ENCODE measurements at places on chromosomes 12 and 14.

DNA sequence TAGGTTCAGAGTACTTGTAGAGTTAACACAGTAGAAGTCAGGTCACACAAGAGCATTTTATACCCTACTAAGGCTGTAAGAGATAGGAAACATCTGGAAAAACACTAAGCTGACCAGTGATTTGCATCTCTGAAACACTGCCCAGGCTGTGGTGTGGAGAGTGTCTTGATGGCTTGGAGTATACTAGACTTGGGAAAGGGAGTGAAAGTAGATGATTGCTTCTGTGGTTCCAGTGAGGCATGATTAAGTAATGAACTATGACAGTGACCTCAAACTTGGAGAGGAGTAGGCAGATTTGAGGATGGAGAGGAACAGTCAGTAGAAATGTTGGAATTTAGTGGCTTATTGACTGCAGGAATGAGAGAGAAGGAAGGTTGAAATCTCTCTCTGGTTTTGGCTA is 201.2 kb downstream of the FLRT2 start:
- no peak for DNase-seq

DNA sequence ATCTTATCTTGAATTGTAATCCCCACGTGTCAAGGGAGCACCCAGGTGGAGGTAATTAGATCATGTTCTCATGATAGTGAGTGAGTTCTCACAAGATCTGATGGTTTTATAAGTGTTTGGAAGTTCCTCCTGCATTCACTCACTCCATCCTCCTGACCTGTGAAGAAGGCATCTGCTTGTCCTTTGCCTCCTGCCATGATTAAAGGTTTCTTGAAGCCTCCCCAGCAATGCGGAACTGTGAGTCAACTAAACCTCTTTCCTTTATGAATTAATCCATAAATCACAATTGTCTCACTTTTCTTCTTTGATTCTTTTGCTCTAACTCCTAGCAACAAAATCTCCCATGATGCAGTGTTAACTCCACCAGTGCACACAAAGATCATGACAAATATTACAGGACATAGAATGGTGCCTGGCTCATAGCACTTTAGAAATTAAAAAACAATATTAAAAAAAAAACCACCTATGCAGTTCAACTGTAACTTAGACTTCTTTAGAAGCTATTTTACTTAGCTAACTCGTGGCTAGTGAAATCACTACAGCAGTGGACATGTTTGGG is 37.6 kb upstream of the MGAT4C start:
- no peak for DNase-seq

DNA sequence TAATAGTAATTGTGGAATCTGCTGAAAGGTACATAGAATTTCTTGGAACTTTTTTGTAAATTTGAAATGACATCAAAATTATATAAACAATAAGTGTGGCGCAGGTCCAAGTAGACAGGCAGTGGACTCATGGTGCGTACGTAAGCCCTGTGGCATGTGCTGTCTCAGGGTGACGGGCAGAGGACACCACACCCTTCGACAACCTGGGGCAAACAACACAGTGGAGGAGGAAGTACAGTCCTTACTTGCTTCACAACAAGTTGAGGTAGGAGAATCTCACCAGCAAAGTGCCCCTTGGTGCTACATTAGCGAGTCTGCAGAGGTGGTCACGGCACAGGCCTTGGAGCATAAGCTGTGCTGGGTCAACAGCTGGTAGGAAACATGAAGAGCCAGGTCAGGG is 180.9 kb downstream of the AEBP2 start:
- DNase-seq, result no peak

DNA sequence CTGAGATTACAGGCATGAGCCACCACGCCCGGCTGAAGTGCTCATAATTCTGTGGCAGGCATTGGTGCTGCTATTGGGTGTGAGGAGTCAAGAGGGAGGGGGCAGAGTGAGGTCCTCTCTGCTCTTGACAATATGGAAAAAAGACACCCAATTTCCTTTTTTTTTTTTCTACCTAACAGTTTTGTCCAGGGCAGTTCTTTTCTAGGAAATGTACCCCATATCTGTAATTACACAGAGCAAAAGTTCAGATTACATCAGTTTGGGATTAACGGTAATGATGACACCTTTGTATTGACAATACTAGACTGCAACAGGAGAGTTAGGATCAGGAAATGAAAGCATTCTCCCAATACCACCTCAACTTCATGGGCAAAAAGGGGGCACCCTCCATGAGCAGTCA is 36.3 kb downstream of the IGF1 start:
- no peak for DNase-seq

GRCh38 chr14:95228240-95228639 is 70.9 kb upstream of the DICER1 start:
- DNase-seq, result no peak

DNA sequence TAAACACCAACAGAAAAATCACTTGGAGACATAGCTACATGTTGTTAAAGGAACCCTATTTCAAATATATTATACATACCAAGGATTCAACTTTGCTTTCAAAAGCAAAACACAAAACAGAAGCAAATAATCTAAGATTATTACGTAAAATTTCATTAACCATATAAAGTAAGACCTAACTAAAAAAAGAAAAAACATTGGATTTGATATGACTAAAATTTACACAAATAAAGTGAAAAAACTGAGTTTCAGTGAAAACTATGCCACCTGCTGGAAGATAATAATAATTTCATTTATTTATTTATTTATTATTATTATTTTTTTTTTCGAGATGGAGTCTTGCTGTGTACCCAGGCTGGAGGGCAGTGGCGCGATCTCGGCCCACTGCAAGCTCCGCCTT is 45.2 kb downstream of the WDHD1 start:
- DNase-seq, result no peak

DNA sequence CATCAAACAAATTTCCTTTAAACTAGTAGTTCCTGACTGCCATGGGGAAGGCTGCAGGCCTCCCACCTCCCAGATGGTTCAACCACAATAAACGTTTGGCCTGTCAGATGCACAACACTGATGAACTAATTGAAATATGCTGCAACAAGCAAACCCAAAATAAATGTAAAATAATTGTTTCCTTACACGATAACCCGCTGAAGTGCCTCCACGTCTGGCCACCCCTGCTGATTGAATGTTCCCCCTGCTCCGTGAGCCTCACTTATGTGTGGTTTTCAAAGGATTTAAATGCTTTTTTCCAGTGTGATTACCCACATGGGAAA is 8.4 kb downstream of the PITPNM2 start:
- DNase-seq, result no peak

DNA sequence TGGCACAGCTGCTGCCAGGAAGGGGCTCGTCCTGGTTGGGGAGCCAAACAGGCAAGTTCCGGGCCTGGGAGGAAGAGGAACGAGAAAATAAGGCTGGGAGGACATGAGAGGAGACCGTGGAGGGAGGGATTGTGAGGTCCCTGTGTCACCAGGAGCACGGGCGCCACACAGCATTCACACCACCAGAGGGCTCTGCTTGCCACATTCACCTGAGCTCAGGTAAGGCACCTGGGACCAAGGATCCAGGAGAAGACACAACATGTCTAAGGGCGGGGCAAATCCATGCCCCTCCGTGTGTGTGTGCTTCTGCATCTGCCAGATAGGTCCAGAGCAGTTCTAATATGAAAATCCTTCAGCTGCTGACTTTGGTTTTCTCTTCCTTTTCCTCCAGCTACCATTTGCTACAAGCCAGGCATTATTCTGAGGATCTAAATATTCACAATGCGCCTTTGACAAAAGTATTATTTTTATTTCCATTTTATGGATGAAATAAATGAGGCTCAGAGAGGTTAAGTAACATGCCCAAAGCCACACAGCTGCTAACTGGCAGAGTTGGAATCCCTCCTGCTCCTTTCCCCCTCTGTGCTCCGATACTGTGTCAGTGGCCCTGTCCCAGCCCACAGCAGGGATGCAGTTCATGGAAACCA is 14.6 kb downstream of the RAPGEF3 start:
- DNase-seq, result peak; percentile 11

GRCh38 chr14:38127356-38127755 is 80.3 kb upstream of the SSTR1 start:
- DNase-seq, result no peak

- DNase-seq, result no peak
Measured at GRCh38 chr12:18242380-18243089, 18.8 kb upstream of the PIK3C2G start.

DNA sequence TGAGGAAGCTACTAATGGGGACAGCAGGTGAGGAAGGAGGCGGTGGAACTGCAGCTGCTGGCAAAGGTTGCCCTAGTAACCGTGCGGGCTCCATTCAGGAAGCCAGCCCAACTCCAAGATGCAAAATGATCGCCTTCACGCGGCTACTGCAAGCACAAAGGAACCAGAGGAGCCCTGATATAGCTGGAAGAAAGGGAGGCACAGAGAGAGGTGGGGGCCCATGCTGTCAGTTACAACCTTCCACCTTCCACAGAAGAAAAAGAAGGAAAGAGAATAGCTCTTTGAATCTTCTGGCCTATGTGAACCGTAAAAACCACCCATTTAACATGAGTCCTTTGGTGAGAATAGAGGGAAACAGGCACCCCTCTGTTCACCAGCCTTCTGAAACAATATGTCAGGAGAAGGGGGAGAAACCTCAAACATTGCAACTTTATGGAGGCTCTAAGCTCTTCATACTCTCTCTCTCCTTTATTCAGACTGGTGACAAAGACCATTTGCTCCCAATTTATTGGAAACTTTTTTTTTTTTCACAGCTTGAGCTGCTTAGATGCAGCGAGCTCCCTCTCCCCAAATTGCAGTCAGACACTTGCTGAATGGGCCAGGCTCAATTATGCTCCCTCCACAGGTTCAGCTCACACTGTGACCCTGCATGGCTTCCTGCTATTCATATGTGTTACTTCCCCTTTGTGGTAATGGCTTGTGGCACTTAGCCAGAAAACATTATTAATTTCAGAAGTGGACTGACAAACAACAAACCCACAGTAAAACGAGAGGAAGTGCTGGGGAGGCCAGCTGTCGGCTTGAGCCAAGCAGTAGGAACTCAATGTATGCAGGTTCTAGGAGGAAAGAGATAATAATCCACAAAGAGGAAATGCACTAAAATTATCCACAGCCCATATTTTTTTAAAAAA is 6.2 kb downstream of the DUSP6 start:
- peak; percentile 70 for DNase-seq

- no peak for DNase-seq
Measured at GRCh38 chr14:32197919-32198318, 3.9 kb upstream of the RNU6-7 start.

GRCh38 chr12:108052260-108052659 is 76.8 kb upstream of the WSCD2 start:
- no peak for DNase-seq

GRCh38 chr12:109621901-109622364 is 48.3 kb downstream of the MVK start:
- no peak for DNase-seq

- no peak for DNase-seq
Measured at GRCh38 chr14:68230202-68230949, 410.8 kb downstream of the RAD51B start.

- DNase-seq, result peak; percentile 39
Measured at GRCh38 chr14:56659964-56660551, 80.5 kb downstream of the TMEM260 start.

- no peak for DNase-seq
Measured at GRCh38 chr12:7868391-7868790, 4.3 kb downstream of the SLC2A14 start.

DNA sequence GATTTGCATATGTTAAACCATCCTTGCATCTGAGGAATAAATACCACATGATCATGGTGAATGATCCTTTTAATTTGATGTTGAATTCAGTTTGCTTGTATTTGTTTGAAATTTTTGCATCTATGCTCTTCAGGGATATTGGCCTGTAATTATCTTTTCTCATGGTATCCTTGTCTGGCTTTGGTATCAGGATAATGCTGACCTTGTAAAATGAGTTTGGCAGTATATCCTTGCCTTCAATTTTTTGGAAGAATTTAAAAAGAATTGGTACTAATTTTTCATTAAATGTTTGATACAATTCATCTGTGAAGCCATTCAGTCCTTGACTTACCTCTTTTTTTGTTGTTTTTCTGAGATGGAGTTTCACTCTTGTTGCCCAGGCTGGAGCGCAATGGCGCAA is 85.2 kb downstream of the E2F7 start:
- no peak for DNase-seq

DNA sequence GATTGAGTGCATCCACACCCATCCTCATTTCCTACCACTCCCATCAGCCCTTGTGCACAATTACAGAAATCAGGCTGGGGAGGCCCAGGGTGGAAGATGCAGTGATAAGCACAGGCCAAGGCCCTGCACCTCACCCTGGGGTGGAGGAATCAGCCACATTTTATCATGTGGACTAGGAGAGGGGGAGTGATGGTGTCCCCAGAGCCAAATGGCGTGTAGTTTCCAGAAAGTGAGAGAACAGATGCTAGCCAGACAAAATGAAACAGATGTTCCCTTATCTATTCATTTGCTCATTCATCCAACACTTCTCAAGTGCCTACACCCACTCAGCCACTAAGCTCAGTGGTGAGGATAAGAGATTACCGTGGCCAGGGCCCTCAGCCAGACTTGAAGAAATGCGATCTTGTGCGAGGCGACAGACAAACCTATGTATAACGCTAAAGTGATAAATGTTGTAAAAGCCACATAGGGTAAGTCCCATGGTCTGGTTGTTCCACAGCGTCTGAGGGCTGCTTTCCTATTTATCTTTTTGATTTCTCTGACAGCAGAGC is 93.6 kb downstream of the STAB2 start:
- peak; percentile 40 for DNase-seq

DNA sequence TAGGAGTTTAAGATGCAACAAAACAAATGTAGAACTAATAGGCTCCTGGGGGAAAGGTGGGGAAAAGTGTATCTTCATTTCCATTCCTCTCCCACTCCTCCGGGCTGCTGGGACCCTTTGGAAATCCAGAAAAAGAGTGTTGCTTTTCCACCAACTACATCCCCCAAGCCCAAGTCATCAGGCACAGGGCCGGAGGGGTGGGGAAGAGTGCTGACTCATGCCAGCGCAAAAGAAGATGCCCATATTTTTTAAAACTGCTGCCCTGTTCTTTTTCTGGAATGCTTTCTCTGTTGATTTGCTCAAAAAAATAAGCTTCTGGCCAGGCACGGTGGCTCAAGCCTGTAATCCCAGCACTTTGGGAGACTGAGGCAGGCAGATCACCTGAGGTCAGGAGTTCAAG is 70.9 kb downstream of the TBK1 start:
- DNase-seq, result no peak

DNA sequence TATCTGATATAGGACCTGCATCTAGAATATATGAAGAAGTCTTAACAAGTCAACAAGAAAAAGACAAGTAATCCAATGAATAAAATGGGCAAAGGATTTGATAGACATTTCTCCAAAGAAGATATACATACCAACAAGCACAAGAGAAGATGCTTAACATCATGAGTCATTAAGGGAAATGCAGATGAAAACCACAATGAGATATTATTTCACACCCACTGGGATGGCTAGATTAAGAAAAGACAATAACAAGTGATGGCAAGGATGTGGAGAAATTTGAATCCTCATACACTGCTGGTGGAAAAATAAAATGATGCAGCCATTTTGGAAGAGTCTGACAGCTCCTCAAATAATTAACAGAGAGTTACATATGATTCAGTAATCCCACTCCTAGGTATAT is 502.6 kb downstream of the FUT8 start:
- no peak for DNase-seq

GRCh38 chr14:70943838-70944237 is 36.6 kb downstream of the PCNX1 start:
- DNase-seq, result no peak

- DNase-seq, result no peak
Measured at GRCh38 chr12:81968421-81968820, 209.3 kb upstream of the PPFIA2 start.

Data from NCI-H2107 (cell line).